ENCODE measurements at places on chromosomes 6 and 20. TPM values are rescaled to one million over a fixed set of nuclear protein-coding genes. Genes with fewer than 3 reads are reported as not detected.

DNA sequence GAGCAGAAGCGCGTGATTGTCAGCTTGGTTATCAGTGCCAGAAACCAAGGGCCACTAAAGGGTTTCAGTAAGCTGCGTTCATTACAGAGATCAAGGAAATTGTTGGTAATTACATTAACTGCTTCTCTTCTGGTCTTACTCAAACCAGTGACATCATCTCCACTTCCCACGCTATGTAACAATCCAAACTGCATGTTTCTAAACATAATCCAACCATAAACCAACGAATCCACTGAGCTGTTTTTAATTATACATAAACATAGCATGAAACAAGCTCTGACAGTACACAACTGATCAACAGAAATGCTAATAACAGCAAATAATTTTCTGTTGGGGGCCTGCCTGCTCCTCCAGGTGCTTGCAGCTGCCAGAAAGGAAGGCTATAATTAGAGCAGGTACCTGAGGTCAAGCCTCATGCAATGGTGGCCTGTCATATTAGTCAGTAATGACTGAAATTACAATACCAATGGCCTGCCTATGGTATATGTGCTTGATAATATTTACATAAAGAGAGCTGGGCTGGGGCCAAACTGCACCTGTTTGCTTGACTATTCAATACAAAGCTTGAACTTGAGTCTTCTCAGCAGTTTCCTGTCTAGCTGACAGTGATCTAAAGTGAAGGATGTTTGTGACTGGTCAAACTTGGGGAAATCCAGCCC is 40.1 kb downstream of the ILRUN start:
- no peaks in the 10 kb centered on the region for H3K27me3 ChIP-seq
- peak overlapping the region; percentile 54 for H3K4me3 ChIP-seq
- H3K36me3 ChIP-seq, result no peaks in the 10 kb centered on the region
- DNase-seq, result no peak
- H3K4me1 ChIP-seq, result peaks cover 26% of the 10 kb centered on the region

GRCh38 chr6:150409576-150410066 is 40.8 kb downstream of the IYD start:
- H3K27me3 ChIP-seq, result no peaks in the 10 kb centered on the region
- no peaks in the 10 kb centered on the region for H3K36me3 ChIP-seq
- H3K4me1 ChIP-seq, result peaks cover 8% of the 10 kb centered on the region

GRCh38 chr6:16769131-16769985 is 8.1 kb upstream of the ATXN1 start:
- no peak overlapping the region for H3K27ac ChIP-seq
- peaks cover 31% of the 10 kb centered on the region for H3K4me1 ChIP-seq
- no peaks in the 10 kb centered on the region for H3K36me3 ChIP-seq
- DNase-seq, result peak; percentile 55

DNA sequence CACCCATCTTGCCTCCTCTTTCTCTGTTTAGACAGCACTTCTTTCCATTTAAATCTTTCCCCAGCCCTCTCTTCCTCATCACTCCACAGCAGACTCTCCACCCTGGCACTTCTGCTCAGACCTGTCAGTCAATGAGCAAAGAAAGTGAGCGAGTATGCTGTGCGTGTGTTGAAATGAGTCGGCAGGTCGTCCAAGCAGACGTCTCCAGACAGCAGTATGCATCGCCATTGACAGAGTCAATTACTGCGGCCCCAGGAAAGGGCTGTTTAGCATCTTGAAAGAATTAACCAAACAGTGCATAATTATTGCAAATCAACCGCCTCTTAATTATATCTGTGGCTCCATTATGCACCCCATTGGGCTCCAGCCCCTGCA is 54.8 kb upstream of the KCNG1 start:
- DNase-seq, result no peak
- no peak overlapping the region for H3K4me3 ChIP-seq
- no peaks in the 10 kb centered on the region for H3K36me3 ChIP-seq

- H3K27me3 ChIP-seq, result no peaks in the 10 kb centered on the region
- no peak overlapping the region for H3K27ac ChIP-seq
- no peak for DNase-seq
- peaks cover 39% of the 10 kb centered on the region for H3K4me1 ChIP-seq
- no peak overlapping the region for H3K4me3 ChIP-seq
These were observed 7.4 kb downstream of the OSER1 start for GRCh38 chr20:44203161-44203560.

DNA sequence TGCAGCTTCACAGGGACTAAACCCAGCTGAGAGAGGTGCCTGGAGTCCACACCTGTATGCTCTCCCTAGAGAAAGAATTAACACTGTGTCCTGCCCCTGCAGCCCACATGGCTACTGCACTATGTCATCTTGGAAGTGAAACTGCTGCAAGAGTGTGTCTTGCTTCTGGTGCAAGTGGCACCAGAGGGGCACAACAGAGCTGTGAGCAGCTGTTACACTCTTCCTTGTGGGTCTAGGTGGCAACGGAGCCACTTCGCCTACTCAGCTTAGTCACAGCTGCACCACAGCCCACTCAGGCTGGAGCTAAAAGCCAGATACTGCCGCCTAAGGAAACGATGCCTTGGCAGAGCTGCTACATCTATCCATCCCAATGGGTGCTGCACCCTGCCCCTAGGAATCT is 391.4 kb downstream of the COL12A1 start:
- no peaks in the 10 kb centered on the region for H3K27me3 ChIP-seq
- no peaks in the 10 kb centered on the region for H3K4me1 ChIP-seq
- H3K27ac ChIP-seq, result no peak overlapping the region
- DNase-seq, result no peak
- H3K4me3 ChIP-seq, result no peak overlapping the region

GRCh38 chr6:34115403-34115795 is 30.5 kb downstream of the GRM4 start:
- no peak overlapping the region for H3K4me3 ChIP-seq
- H3K36me3 ChIP-seq, result no peaks in the 10 kb centered on the region
- H3K4me1 ChIP-seq, result no peaks in the 10 kb centered on the region
- no peaks in the 10 kb centered on the region for H3K27me3 ChIP-seq
- no peak overlapping the region for H3K27ac ChIP-seq

DNA sequence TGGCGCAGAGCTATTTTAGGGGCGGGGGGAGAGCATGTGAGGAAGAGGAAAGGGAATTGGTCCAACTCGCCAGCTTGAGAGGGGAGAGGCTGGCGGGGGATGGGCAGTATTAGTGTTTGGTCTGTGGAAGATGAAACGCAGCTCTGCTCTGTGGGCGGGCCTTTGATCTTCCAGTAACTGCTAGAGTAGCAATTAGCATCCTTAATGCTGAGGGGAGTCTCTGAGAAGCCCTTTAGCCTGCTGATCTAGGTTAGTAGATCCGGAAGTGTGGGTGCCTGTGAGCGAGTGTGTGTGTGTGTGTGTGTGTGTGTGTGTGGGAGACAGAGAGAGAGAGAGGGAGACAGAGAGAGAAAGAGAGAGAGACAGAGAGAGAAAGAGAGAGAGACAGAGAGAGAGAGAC is 117.2 kb upstream of the BACH2 start:
- DNase-seq, result no peak
- no peak overlapping the region for H3K27ac ChIP-seq
- no peaks in the 10 kb centered on the region for H3K36me3 ChIP-seq
- no peak overlapping the region for H3K4me3 ChIP-seq
- H3K4me1 ChIP-seq, result peaks cover 4% of the 10 kb centered on the region

- peaks cover 37% of the 10 kb centered on the region for H3K27me3 ChIP-seq
- no peak for DNase-seq
- no peak within 1 kb of the TSS for H3K4me3 ChIP-seq
- H3K36me3 ChIP-seq, result no peaks in the 10 kb centered on the region
- no peak within 1 kb of the TSS for H3K27ac ChIP-seq
These were observed at the start of gene KCNQ5 for GRCh38 chr6:72621291-72622093. TSS of gene KCNQ5 (plus strand) at chr6:72622064.

DNA sequence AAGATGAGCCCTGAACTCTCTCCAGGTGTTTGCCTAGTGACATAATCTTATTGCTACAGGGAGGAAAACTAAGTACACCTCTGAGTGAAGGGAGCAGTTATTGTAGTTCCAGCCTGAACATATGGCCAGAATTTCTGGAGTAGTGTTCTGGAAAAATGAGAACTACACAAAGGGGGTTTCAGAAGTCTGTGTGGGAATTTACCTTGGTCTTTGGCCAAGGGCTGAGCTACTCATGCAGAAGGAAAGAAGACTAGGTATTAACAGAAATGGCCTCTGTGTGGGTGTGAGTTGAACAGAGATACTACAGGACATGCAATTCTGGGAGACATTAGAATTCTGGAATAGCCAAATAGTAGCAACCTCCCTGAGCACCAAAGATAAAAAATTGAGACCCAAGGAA is 1009.7 kb upstream of the GJE1 start:
- H3K27me3 ChIP-seq, result no peaks in the 10 kb centered on the region
- H3K36me3 ChIP-seq, result no peaks in the 10 kb centered on the region
- no peak overlapping the region for H3K4me3 ChIP-seq
- H3K4me1 ChIP-seq, result no peaks in the 10 kb centered on the region
- no peak overlapping the region for H3K27ac ChIP-seq
- no peak for DNase-seq

DNA sequence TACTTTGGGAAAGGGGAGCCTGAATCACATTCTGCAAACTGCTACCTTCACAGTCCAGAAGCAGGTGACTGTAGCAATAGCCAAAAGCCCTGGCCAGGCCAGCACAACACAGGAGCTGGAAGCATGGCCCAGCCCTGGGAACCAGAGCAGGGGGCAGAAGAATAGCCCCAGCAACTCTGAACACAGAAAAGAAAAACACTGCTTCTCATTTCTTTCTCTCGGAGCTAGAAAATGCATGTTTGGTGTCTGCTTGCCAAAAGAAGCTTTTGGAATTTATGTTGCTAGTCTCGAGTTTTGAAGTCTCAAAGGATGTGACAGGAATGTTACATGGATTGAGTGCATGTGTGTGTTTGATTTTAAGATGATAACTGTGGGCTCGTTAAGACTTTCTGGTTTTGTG is 79.8 kb upstream of the SCAF8 start:
- no peak overlapping the region for H3K27ac ChIP-seq
- no peaks in the 10 kb centered on the region for H3K36me3 ChIP-seq
- H3K27me3 ChIP-seq, result peaks cover 3% of the 10 kb centered on the region
- no peak for DNase-seq
- H3K4me3 ChIP-seq, result no peak overlapping the region

PRDM1 gene
- 0.40 TPM for polyA plus RNA-seq

GMPR gene
- 49.1 TPM for polyA plus RNA-seq

TPD52L2 gene
- polyA plus RNA-seq, result 110 TPM

BPIFB4 gene
- 0.07 TPM for polyA plus RNA-seq

SDC4 gene
- polyA plus RNA-seq, result 55.3 TPM

MDFI gene
- polyA plus RNA-seq, result 12.6 TPM

TRIM31 gene
- polyA plus RNA-seq, result 0.13 TPM
